ENCODE measurements at places on chromosomes 3 and 15.

DNA sequence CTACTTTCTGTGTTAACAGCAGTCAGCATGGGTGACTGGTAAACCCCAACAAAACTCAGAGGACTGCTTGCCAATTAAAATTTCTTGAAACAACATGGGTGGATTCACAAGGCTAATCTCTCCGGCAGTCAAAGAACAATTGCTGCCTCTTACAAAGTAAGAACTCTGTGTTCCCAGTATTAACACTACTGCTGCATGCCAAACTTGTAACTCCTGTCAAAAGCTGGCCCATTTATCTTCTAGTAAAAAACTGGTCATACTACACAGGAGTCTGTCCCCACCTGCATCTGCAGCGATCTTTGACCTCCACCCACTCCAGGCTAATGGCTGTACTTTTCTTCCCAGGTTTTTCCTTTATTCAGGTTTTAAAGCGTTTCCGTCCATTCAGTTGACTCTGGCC lies 8.7 kb upstream of the ZNF589 start:
- DNase-seq, result no peak

GRCh38 chr15:92812271-92812670 lies 87.9 kb upstream of the CHD2 start:
- no peak for DNase-seq

- DNase-seq, result no peak
Measured at GRCh38 chr3:197532388-197532787, 23.4 kb downstream of the BDH1 start.

DNA sequence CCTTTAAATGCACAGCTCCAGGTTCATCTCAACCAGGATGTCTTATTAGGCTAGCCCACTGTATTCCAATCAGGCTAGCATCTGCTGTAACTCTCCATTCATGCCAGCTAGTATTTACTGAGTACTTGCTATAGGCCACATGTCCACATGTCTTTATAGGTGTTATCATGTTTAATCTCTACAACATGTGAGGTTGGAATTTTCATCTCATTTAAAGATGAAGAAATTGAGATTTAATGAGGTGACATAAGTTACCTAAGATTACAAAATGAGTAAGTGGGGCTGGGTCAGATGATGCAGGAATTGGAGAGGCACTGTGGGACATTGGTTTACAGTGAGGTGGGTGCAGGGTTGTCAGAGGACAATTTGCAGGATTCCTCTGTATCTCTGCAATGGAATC lies 2.9 kb downstream of the IFT122 start:
- DNase-seq, result no peak

DNA sequence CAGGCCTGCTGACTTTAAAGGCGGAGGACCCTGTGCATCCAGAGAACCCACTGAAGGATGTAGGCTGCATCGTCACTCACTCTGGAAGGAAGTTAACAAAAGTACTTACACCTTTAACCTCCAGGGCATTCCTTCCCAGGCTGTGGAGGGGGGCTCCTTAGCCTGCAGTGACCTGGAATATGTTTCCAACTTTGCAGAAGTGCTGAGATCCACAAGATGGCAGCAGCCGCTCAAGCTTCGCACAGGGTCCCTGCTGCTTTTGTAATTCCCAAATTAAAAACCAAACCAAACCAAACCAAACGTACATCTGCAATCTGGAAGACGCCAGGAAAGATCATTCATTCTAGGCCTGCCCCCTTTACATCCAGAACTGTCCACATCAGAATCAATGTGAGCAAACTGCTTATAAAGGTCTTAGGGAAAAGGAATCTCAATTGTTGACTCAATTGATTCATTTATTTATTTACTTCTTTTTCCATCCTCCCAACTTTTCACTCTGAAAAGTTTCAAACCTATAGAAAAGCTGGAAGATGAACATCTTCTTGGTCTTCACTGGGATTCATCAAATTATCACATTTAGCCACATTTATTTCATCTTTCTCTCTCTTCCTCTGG lies 70.5 kb upstream of the KLHL25 start:
- DNase-seq, result peak; percentile 90

DNA sequence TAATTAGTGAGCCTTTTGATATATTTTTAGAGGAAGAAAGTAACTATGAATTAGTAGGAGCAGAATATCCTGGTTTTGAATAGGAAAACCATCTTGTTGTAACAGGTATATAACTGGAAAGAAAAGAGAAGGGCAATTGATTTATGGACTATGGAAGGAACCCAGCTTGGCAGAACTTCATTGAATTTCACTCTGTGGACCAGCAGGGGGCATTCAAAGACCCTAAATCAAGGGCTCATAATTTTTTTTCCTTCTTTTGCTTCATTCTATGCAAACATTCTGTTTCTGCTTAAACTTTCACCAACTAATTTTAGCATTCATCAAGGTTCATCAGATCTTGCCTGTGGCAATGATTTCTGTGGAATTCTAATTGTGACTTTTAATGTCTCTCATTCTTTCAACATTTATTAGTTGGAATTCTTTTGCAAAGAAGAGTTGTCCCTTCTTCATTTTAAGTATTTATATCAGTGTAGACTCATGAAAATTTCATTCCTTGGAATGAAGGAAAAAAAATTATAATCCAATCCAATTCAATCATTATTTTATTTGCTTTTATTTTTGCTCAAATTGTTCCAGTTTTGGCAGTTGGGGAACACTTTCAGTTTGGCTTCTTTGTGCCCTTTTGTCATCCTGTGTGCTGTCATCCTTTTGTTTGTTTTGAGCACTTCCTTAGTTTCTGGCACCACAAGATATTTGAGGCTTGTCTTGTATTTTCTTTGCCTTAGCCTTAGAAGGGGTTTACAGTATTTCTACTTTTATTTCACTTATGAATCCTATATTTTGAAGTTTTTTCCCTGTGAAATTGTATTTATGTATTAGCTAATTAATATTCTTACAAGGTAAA lies 30.4 kb downstream of the NXPE3 start:
- DNase-seq, result peak; percentile 65

GRCh38 chr3:50506169-50506568 lies 2.7 kb upstream of the CACNA2D2 start:
- DNase-seq, result no peak

DNA sequence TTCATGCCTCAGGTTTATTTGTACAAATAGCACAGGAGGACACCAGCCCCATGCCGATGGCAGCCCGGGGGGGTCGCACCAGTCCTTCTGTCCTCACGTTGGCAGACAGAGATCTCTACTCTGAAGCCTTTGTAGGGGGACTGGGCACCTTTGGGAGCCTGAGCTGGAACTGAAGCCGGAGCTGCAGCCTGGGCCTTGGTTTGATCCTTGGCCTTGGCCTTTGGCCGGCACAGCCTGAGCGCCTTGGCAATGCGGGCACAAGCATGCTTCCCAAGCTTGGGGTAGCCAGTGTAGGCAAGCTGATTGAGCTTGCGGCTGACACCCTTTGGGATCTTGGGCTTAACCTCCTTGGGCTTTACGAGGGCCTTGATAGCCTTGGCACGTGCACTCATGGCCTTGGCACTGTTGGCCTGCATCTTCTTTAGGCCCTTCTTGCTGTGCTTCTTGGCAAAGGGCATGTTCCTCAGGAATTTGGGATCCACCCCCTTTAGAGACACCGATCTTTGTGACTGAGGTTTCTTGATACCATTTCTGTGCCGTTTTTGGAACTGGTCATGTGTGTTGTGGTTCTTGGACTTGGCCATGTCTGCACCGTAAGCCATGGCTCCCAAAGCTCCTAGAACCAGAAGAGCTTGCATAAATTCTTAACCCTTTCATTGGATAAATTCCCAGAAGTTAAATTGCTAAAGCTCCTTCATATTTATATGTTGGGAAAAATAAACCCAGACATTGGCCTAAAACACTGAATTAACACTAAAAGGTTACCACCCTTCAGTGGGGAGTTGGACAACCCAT lies 33.4 kb upstream of the UACA start:
- no peak for DNase-seq

- DNase-seq, result no peak
Measured at GRCh38 chr15:37818152-37818677, 116.2 kb upstream of the TMCO5A start.

- DNase-seq, result no peak
Measured at GRCh38 chr15:55118344-55118870, 78.3 kb downstream of the RSL24D1 start.

GRCh38 chr3:136197159-136197793 lies 1.1 kb upstream of the MSL2 start:
- DNase-seq, result peak; percentile 46

- no peak for DNase-seq
Measured at GRCh38 chr15:77032052-77032646, 37.2 kb downstream of the PSTPIP1 start.

- DNase-seq, result no peak
Measured at GRCh38 chr3:6228958-6229683, 631.8 kb upstream of the GRM7 start.

DNA sequence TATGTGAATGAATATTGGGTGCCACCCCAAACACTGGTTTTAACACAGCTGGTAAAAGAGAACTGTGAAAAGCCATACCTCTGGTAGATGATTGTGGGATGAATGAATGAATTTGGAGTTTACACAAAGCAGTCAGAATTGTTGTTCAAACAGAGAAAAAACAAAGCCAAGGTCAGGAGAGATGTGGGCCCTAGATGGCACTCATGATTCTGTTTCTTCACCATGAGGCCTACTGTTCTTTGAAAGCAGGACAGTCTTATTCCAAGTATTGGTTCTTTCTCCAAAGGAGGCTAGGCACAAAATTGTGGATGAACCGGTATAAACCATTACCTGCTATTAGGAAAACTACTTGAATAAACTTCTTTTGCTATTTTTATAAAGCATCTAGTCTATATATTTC lies 97.6 kb downstream of the SAMMSON start:
- no peak for DNase-seq

DNA sequence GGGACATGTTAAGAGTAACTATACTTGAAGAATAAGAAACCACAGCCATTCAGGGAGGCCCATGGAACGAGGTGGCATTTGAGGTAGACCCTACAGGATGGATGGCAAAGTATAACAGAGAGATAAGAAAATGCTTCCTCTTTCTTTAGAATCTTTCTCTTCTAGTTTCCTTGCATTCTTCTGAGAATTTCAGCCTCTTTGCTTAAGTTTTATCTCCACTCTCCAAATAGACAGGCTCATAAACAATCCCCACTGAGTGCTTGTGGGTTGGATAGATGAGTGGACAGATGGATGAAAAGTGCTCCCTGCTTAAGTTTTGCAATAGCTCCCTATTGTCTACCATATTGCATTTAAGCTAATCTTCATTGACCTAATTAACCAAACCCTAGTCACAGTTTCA lies 103.7 kb downstream of the MEX3B start:
- DNase-seq, result no peak

GRCh38 chr15:79076661-79077060 lies 13.9 kb downstream of the RASGRF1 start:
- DNase-seq, result no peak

DNA sequence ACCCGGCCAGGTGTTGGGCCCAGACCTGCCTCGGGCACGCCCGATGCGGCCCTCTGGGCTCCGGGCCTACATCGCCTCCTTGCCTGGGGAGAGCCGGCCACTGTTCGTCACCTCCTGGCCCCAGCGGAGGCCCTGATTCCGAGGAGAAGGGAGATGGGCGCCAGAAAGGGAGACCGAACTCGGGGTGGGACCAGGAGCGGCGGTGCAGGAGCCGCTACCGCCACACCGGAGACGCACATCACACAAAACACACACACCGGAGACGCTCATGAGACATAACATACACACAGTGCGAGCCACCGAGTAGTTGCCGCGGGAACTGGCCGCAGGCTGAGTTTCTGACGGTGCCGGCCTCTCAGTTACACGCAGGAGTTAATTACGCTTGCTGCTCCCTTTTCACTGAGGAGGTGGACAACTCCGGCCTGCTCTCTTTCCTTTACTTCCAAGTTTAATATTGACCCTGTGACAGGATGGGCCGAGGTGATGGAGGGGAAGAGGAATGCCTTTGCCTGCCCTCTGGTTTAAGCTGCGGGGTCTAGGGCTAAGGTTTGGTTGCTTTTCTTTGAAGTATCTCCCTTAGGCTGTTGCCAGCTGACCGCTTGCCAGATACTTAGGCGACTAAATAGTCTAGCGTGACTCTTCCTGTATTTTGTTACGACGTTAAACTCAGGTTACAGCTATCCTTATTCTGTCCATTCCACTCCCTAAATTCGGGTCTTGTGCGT lies 570 bp downstream of the PCNP start:
- DNase-seq, result peak; percentile 77

GRCh38 chr3:49715611-49716121 lies 3.8 kb downstream of the AMIGO3 start:
- no peak for DNase-seq

DNA sequence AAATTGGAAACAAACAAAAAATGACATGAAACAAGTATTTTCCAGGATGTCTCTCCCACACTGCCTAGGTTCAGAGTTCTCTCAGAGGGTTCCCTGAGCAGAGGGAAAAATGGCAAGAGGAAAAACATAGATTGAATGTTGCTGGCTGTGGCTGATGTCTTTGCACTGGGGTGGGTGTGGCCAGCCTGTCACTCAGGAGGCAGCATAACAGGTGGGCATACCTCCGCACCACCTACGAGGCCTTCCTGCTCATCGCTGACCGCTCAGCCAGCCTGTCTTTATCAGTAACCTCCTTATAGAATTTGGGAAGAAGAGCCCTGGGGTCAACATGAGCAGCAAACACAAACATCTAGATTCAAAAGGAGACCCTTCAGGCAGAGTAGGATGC lies 216.6 kb upstream of the UMPS start:
- no peak for DNase-seq

DNA sequence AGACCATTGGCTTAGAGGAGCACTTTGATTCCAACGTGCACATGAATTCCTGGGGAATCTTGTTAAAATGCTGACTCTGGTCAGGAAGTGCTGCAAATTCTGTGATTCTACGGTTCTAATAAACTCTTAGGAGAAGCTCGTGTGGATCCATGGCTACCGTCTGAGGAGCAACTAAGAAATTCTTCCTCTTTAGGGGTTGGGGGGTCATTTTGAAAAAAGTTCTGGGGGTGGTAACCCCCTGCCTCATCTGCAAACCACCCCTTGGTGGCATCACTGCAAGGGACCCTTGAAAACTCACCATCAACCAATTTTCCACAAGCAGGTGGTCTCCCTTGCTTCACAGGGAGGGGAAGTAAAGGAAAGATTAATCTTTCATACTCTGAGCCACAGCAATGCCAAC lies 52.2 kb upstream of the IGF1R start:
- DNase-seq, result no peak

- no peak for DNase-seq
Measured at GRCh38 chr15:85606738-85607137, 188.0 kb downstream of the KLHL25 start.

GRCh38 chr3:27431116-27431515 lies 53.1 kb downstream of the SLC4A7 start:
- no peak for DNase-seq

GRCh38 chr3:7315037-7315436 lies 454.1 kb downstream of the GRM7 start:
- no peak for DNase-seq

DNA sequence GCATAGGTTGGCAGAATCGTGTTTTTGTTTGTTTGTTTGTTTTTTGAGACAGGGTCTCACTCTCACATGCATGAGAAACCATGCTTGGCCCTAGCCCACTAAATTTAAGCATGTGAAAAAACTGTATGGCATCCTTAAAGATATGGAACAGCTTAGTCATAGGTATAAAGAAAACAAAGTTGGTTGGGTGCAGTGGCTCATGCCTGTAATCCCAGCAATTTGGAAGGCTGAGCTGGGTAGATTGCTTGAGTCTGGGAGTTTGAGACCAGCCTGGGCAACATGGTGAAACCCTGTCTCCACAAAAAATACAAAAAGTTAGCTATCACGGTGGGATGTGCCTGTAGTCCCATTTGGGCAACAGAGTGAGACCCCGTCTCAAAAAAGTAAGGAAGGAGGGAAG lies 25.2 kb downstream of the EXD1 start:
- no peak for DNase-seq

Measured in NCI-H82 (cell line).